ENCODE measurements at places on chromosomes 5 and 9.

DNA sequence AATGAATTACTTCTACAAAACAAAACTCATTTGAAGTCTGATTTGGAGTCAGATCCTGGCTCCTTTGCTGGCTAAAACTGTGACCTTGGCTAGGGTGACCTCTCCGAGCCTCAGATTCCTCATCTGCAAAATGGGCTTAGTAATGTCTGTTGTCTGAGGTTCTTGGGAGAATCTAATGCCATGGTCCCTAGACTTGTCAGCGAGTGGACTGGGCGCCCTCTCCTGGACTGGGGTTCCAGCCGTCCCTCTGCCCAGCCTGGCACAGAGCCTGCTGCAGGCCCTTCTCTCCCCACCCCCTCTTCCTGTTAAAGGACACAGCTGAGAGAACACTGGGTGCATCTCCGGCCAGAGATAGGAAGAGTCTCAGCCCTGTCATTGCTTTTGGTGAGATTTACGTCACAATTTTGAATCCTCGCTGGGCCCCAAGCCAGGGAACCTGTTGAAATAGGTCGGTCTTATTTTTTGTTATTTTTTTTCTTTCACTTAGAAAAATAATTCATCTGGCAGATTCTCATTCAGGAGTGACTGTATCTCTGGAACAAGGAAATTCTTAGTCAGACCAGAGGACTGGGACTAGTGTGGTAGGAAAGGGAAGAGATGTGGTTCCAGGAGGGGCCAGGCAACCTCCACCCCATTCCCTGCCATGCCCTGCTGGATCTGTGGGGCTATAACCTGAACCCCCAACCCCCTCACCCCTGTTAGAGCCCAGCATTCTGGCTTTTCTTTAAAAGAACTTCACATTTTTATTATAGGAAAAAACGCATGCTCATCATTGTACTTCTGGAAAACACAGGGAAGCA lies 48.2 kb upstream of the RPL26L1 start:
- DNase-seq = no peak

DNA sequence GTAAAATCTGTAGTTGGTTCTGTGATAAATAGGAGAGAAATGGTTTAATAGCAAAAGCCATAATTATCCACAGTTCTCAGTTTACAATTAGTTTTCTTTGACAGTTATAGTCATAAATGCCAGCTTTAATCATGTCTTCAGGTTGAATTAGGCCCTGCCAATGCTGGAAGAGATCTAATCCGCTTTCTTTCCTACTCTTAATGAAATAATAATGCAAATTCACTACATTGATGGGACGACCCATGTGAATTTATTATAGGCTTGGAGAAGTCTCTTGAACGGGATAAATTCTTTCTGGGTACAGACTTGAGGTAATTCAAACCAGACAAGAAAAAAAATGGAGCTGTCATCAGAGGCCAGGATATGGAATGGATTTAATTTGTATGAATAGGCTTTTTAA lies 950.4 kb downstream of the EFNA5 start:
- DNase-seq = no peak

GRCh38 chr5:116528519-116529234 lies 45.9 kb downstream of the SEMA6A start:
- no peak for DNase-seq

DNA sequence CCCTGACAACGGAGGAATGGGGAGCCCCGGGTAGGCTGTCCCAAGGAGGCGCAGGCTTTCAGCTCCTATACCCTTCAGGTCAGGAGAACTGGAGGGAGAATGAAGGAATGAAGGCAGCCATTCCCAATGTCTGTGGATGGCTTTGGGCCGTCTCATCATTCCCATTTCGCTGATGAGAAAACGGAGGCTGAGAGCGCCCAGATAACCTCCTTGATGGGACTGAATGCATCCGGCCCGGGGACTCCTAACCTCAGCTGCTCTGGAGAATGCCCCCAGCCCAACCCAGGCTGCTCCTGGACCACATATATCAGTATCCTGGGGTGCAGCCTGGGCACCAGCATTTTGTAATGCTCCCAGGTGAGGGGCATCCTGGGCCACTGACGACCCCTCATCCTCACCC lies 52.6 kb upstream of the RNU6ATAC start:
- DNase-seq = no peak

- no peak for DNase-seq
Measured at GRCh38 chr5:76180814-76181805, 97.9 kb downstream of the SV2C start.

DNA sequence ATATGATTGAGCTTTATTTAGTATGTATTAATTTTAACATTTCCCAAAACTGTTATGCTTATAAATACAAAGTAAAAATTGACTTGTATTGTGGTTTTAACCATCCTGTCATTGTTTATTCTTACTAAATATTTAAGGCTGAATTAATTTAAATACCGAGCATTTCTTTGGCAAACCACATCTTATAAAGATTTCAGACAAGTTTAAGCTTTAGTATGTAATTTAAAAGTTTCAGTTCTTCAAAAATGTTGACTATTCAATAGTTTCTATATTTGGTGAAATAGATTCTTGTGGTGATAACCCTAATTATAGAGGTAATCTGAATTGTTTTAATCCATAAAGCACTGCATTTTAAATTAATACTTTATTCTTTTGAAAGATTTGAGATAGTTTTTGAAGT lies 65.5 kb downstream of the CCNH start:
- DNase-seq = no peak

DNA sequence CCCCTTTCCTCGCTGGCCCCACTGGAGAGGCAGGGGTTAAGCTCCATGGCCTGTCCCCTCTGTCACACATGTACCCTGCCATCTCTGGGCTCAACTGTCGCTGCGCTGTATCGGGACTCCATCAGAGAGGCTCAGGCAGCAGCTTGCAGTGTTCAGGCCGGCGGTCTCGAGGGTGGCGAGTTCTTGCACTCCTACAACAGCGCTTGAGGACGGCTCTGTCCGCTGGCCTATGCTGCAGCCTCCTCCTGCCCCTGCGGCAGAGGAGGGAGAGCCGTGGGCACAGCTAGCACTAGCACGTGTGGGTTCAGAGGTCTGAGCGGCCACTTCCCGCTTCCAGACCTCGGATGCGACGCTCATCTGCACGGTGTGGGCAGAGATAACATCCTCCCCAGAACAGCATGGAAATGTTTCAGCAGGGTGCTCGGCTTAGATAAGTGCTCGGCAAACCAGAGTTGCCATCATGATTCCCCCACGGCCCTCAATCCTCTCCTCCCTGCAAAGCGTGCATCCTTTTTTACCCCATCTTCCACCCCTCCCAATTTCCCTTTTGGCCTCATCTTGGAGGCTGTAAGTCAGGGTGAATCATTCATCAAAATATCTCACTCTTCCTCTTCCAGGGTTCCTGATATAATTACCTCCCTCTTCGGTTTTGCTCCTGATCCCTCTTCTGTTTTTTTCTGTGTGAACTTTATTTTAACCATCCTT lies 41.9 kb upstream of the FUBP3 start:
- DNase-seq = no peak

Data from stimulated activated CD4-positive, alpha-beta T cell treated with anti-CD3 and anti-CD28 coated beads, TNF-alpha, amount 100 ng/mL, for 48 hours (primary cell).